CD4-positive, alpha-beta T cell treated with Interferon alpha-2 for 1 hour (primary cell): ENCODE measurements at places on chromosomes 6 and 20.

DNA sequence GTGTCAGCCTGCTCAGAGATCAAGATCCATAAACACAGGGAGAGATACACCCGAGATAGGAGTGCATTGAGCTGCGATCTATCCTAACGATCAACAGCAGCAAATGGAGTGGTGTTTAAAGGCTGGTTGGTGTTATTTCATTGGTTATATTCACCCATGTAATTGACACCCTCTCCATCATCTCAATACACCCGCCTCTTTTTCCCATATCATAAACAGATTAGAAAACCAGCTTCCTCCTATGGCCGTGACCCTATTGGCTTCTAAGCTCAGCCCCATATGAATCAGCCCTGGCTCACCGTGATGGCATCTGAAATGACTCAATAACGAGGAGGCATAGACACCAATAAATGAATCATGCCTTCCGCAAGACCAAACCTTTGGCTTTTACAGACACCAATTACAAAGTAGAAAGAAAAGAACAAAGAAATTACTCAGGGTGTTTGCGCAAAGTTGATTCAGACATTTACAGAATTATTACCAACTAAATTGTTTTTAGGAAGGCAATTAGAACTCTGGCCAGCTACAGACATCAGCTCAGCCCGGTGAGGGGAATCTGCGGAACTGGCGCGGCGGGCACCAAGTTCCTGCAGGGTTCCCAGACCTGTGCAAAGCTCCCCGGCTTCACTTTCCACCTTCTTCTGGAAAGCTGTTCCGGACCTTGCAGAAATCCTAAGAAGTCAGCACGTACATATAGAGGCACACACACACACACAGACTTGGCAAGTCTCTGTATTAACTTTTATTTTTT is 11.5 kb downstream of the PMEPA1 start:
- DNase-seq = no peak

DNA sequence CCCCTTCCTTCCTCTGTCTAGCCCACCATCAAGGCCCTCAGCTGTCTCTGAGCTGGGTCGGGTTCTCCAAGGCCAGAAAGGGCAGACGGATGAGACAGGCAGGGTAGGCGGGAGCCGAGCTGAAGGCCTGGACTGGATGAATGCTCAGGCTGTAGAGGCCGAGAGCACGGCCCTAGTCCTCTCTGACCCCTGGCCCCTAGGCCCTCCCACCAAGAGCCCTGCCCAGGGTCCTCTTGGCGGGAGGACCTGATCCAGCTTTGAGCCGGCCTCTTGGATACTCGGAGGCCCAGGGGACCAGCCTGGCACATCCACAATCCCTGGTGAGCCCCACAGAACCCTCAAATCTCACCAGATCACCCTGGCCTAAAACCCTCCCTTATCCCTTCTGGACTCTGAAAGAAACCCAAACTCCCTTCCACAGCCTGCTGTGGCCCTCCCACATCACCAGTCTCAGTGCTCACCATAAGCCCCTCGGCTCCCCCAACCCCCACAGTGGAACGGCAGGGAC is 8.2 kb downstream of the ADISSP start:
- no peak for DNase-seq

GRCh38 chr6:168658059-168658458 is 217.1 kb downstream of the SMOC2 start:
- no peak for DNase-seq

DNA sequence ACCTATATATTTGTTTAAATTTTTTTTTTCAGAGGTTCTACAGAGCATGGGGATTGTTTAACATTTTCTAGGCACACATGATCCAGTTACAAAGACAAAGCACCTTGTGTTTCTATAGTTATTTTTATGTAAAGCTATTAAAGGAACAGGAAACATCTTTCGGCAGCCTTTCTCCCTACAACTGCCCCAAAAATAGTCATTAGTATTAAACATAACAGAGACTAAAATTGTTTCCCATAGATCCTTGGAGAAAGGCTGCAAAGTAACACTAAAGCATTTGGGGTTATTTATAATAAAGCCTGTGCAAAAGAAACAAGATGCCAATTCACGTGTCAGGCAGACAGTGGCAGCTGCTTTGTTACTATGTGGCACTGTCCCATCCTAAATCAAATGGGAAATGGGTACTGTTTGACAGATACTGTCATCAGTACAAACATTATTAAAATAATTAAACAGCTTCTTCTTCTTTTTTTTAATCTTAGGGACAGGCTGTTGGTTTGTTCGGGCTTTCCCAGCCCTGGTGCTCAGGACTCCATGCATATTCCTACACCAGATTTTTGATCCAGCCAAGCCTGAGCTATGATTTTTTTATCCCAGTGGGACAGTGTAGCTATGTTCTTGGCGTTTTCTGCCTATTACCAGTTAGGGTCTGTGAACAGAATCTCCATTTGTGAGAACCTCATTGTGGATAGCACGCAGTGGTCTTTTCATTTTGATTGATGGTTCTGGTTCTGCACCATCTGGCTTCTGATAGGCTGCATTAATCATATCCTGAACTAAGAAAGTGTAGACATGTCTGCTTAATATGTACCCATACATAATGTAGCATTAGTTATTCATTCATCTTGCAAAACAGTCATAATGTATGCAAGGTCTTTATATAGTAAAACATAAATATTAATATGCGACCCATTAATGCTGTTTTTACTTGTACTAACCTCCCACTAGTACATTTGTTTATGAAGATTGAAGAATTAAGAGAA is 460.4 kb upstream of the SOX4 start:
- no peak for DNase-seq

GRCh38 chr6:162234631-162235030 is 492.9 kb downstream of the PRKN start:
- DNase-seq = no peak

DNA sequence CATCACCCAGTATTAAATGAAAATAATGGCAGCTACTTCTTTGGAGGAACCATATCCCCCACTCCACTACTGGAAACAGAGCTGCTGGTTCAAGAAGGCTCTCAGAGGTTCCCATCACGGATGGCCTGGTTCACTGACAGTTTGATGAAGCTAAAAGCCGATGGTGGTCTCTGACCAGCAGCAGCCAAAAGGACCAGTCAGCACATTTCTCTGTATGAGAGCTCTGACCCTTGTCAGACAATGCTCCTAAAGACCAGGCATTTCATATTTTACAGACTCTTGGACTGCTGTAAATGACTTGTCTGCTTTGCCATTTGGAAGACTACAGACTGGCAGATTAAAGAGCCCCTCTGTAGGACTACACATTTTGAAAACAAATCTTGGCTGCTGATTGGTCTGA is 16.6 kb downstream of the PRKN start:
- DNase-seq = no peak

DNA sequence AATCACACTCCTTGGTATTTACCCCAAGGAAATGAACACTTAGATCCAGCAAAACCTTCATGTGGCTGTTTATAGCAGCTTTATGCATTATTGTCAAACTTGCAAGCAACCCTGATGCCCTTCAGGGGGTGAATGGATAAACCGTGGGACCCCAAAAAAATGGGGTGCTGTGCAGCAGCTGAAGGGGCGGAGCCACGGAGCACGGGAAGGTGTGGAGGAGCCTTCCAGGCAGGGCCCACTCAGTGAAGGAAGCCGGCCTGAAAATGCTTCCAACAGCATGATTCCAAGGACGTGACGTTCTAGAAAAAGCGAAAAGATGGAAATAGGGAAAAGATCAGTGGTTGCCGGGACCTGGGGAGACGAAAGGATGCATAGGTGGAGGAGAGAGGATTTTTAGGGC is 25.6 kb upstream of the FRMD1 start:
- DNase-seq = no peak

DNA sequence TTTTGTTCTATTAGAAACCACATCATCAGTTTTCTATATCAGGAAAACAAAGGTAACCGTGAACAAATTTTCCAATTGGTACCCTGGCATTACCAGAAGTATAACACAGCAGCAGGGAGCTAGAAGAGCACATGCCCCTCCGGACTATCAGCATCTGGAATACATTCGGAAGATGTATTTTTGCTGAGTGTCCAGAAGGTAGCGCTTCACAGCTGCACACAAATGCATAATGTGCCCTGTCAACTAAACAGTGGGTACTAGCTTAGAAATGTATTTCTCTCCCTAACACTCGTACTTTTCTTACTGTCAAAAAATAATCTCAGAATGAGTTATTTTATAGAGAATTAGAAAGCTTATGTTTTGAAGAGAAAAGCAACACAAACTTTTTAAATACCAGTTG is 77.6 kb downstream of the HUS1B start:
- DNase-seq = no peak

DNA sequence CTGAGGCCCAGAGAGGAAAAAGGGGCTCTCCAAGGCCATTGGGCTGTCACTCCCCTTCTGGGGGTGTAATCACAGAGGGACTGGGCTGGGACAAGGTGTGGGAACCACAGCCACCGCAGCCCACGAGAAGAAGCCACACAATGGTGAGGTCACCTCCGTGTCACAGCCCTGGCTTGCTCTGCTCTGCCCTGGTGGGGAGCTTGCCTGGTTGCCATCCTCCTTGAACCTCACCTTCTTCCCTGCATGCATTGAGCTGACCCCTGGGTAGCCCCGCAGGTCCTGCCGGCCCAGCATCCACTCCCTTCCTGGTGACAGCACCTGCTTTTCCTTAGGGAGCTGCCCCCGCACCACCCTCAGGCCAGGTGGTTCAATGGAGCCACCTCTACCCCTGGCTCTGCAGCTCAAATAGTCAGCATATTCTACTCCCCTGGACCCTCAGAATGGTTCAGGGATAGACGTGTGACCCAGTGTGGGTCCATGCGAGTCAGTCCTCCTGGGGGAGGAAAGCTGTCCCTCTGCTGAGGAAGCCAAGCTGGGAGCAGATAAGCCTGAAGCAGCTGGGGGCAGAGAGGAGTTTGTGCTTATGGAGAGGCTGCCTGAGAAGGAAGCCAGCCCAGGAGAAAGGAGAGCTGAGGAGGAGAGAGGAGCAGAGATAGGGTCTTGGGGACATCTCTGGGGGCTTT is 21.3 kb downstream of the RBM38 start:
- DNase-seq = no peak

- no peak for DNase-seq
Measured at GRCh38 chr20:36181934-36182603, 27.5 kb downstream of the EPB41L1 start.

GRCh38 chr6:146194434-146194833 is 165.6 kb downstream of the GRM1 start:
- no peak for DNase-seq

DNA sequence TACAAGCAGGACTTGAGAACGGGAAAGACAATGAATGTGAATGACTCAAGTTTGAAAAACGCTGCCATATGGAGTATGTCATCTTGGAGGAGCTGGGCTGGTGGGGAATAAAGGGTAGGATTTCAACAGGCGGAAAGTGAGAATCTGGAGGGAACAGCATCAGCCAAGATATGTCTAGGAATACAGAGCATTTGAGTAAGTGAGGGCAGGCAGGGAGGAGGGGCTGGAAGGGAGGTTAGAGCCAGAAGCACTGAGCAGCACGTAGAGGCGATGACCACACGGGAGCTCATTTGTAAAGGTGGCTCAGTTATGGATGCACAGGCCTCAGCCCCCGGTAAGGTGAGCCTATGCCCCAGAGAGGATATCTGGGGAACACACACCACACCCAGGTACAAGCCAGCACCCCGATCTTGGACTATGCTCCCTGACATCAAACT is 115.1 kb downstream of the ZMYND8 start:
- no peak for DNase-seq

GRCh38 chr6:2891768-2892170 is 11.3 kb downstream of the SERPINB9 start:
- DNase-seq = peak; percentile 77

- DNase-seq = no peak
Measured at GRCh38 chr20:44182135-44182765, 4.7 kb downstream of the JPH2 start.

- DNase-seq = no peak
Measured at GRCh38 chr6:119562168-119562567, 212.6 kb upstream of the MAN1A1 start.

- no peak for DNase-seq
Measured at GRCh38 chr20:62359043-62359490, 8.0 kb downstream of the LAMA5 start.

DNA sequence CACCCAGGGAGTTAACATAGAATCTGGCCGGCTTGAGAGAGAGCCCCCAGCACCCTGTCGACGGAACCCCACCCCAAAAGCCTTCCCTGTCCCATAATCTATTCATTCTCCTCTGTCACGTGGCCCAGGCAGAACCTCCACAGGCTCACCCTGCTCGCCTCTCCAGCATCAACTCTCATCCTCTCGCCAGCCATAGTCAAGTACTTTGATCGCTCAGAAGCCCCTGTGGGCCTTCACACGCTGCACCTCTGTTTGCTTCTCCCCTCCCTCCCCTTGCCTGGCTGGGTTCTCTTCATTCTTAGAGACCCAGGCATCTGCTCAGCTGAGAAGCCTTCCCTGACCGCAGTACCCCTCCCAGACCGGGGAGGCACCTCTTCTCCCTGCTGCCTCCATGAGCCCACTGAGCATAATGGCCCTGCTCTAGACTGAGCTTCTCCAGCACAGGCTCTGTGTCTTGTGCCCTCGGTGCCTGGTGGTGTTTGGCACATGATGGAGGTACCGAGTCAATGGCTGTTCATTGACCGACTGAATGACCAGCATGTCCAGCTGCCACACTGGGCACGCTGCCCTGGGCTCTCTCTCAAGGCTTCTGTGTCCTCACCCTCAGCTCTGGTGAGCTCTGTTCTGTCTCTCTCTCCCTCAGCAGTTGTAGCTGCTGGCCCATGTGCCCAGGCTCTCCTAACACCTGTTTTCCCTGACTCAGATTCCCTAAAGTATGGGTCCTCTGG is 33.7 kb downstream of the PKIG start:
- DNase-seq = no peak

GRCh38 chr20:34260208-34260942 is 19.2 kb downstream of the ASIP start:
- no peak for DNase-seq

DNA sequence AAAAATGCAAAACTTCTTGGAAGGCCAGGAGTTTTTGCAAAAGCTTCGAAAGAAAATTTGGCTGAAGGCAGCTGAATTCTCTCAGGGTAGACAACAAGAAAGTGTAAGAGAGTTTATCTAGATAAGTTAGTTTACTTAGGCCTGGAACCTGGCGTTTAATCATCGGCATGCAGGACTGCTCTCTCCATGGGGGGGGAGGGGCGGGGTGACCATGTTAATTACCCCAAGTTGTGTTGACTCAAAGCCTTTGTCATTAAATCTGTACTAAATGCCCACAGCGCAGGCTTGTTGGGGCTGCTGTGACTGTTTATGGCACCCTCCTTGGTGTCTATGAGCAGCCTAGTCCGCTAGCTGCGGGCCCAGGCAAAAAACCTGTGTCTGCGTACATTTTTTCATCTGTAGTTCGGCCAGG is 20.1 kb upstream of the ZNF451 start:
- no peak for DNase-seq

DNA sequence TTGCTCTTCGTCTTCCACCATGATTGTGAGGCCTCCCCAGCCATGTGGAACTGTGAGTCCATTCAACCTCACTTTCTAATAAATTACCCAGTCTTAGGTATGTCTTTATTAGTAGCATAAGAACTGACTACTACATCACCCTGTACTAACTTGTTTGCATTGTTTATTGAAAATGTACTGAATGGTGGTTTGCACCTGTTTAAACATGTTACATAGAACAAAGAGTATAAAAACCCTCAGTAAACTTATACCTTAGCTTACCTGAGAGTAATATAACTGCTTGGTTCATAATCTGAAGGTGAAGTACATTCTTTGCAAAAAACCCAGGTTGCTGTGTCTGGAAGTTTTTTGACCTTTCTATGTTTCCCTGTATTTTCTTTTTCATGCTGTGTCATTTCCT is 777.8 kb downstream of the TBC1D32 start:
- no peak for DNase-seq

- DNase-seq = no peak
Measured at GRCh38 chr6:29845405-29846006, 17.9 kb downstream of the HLA-G start.

- no peak for DNase-seq
Measured at GRCh38 chr20:32438331-32438858, 80.3 kb downstream of the ASXL1 start.
